ENCODE measurements at places on chromosomes 6 and 20. TPM values are rescaled to one million over a fixed set of nuclear protein-coding genes. Genes with fewer than 3 reads are reported as not detected.

DNA sequence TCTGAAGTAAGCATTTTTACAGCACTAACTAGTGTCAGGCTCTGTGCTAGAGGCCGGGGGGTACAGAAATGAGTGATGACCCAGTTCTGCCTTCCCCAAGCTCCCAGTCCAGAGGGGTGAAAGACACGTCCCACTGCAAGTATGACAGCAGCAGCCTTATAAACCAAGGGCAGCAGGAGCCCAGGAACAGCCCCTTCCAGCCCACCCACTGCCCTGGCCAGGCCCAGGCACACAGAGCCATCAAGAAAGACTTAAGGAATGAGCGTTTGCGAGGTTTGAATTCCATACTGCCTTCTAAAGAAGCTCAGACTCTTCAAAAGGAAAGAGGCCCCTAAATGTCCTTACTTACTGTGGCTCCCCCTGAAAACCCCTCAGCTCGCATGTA is 10.0 kb downstream of the TRERF1 start:
- no peak for DNase-seq

GRCh38 chr20:3223994-3224680 is 14.8 kb downstream of the ITPA start:
- no peak for DNase-seq

DNA sequence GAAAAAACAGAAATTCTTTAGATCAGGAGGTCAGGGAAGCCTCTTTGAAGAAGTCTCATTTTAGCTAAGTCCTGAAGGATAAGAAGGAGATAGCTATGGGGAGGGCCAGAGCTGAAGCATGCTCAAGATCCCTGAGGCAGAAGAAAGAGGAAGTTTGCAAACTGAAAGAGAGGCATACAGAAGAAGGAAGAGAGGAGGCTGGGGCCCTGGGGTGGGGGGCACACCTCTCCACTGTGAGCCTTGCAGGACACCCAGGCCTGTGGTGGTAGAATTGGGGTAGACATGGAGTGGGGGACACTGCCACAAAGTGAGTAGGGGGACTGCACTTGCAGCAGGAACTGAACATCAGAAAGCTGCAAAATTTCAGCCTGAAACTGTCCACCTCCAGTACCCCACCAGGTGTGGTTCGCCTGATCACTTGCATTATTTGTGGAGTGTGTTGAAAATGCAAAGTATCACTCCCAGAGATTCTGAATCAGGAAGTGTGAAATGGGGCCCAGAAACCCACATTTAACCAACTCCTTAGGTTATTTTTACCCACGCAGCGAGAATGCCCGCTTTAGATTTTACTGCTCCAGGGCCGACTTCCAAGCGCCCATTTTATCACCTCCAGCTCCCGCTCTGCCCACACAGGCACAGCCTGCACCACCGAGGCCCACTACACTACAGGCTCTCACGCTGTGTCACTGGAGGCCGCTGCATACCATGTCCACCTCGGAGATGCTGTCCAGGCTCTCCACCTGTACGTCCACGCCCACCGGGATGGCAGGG is 44.0 kb downstream of the GABRR2 start:
- DNase-seq, result no peak

GLP1R gene
- 11.6 TPM for total RNA-seq

DNA sequence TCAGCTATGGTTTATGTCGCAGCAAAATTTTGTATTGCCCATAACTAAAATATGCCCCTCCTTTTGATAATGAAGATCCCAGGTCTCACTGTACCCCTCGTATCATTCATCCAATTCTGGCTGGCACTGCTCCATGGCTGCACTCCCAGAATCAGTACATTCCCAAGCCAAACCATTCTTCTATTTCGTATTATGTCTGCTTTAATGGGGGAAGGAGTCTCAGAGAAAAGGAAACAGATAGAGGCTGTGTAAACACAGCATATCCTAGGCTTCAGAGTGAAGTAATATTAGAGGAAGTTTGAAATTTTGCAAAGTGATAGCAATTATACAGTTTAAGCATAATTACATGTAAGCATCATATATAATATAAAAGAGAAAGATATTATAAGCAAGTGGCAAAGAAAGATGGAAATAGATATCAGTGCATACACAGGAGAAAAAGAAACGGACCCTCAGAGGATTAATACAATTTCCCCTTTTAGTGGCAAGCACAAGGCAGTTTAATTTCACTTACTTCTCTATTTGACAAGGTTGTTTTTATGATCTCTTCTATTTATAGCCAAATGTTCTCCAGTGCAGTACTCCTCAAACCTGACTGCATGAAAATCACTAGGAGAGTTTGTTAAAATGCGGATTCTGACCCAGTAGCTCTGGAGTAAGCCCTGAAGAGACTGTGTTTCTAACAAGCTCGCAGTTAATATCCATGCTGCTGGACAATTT is 56.5 kb upstream of the TENT5A start:
- DNase-seq, result peak; percentile 48

- peak; percentile 72 for DNase-seq
These were observed 429 bp downstream of the AMD1 start for GRCh38 chr6:110874880-110875547.

PAX1 gene
- not detected for total RNA-seq

- no peak for DNase-seq
These were observed 103.4 kb upstream of the KCNG1 start for GRCh38 chr20:51126337-51126736.

DNA sequence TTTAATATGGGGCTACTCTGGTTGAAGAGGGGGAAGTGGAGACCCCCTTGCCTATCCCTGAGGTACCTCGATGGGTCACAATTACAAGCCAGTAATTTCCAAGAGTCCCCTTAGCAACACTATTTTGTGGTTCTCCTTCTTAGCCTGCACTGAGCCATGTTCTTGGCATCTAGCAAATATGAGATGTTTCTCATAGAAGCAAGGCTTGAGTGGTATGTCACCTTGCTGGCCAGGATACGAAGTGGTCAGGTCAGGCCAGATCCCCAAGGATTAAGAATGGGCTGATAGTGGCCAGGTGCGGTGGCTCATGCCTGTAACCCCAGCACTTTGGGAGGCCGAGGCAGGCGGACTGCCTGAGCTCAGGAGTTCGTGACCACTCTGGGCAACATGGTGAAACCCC is 2.1 kb upstream of the GHRH start:
- no peak for DNase-seq

BNIP5 gene
- not detected for total RNA-seq

IRAK1BP1 gene
- 5.5 TPM for total RNA-seq

DNA sequence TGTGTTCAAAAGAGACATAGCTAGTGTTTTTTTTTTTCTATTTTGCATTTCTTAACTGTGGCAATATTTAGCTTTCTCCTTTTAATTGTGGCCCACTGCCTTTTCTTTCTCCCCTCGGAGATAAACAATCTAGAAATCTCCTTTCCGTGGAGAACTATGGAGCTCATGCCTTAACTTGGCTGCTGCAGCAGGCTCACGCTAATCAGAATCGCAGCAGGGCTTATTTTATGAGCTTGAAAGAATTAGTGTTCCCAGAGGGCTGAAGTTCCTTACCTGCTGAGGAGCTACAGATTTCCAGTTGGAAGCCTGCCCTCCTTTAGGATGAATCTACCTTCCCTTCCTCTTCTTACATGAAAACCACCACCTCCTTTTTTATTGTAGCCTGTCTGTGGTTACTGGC is 35.6 kb downstream of the CTNNBL1 start:
- no peak for DNase-seq

- peak; percentile 88 for DNase-seq
These were observed 29.3 kb downstream of the TRIM38 start for GRCh38 chr6:25991785-25992412.

- DNase-seq, result no peak
These were observed 5.6 kb upstream of the NKAIN4 start for GRCh38 chr20:63259734-63260460.

DNA sequence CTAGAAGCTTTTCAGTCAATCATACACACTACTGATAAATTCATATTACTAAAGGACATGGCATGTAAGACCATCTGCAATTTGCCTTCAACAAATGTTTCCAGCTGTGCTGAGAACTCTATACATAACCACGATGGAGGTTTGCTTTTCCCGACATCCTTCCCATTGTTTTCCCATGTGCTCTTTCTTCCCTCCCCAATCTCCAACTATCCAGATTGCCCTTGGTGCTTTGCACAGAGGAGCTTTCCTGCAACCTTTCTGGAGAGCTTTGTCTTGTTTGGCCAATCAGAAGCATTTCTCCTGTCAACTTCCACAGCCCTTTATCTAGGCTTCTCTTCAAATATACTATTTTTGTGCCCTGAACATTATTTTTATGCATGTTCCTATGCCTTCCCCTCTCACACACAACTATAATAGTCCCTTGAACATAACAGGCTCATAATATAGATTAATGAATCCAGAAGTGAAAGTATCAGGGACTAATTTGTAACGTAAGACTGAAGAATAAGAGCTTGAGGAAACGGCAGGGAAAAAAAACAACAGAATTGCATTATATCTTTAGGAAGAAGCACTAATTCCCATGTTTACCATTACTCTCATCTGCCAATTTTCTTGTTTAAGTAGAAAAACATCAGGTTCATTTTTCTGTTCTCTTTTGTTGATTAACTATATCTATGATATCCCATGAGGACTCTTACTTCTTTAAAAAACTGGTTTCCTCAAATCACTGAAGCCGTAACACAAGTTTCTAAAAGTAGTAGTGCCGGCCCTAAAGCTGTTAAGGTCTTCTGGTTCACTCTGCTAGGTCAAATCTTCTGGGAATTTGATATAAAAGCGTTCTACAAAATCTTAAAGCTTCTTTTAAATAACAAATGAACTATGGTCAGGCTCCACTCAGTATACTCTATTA is 20.1 kb downstream of the SMLR1 start:
- DNase-seq, result no peak

DNA sequence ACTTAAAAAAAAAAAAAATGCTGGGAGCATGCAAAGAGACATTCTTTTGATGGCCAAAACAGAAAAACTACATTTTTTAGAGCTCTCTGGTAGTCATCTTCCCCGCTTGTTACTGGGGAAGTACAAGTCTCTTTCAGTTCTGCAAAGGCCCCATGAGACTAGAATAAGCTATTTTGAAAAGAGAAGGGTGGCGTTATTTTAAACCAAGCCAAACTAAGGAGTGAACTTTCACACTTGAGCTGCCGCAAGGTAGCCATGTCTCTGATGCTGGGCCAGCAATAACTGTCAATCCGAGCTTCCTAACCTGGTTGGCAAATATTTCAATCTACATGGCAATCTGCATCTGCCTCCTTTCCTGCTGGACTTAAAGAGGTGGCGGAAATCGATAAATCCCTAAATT is 96.7 kb downstream of the L3MBTL3 start:
- no peak for DNase-seq

DNA sequence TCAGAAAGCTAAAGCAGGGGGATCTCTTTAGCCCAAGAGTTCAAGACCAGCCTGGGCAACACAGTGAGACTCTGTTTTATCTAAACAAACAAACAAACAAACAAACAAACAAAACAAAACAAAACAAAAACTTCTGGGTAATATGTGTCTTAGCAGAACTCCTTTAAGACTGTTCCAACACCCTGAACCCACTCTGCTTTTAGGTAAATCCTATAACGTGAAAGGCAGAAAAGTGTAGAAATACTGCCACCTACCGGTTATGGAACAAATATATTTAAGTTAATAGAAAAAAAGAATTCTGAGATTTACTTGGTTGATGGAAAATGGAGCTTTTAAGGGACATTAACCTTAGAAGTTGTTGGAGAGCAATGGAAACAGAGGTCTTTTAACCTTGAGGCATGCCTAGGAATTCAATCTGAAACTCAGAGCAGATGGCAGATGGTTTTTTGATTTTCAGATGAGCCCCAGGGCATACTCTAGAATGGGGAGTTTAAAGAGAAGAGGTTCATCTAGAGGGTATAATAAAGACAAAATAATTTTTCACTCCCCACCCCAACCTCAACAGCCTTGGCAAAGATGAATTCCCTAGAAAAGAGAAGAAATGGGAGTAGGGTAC is 38.5 kb downstream of the SOD2 start:
- DNase-seq, result no peak

GRCh38 chr6:94357381-94357980 is 938.1 kb upstream of the EPHA7 start:
- DNase-seq, result no peak

DNA sequence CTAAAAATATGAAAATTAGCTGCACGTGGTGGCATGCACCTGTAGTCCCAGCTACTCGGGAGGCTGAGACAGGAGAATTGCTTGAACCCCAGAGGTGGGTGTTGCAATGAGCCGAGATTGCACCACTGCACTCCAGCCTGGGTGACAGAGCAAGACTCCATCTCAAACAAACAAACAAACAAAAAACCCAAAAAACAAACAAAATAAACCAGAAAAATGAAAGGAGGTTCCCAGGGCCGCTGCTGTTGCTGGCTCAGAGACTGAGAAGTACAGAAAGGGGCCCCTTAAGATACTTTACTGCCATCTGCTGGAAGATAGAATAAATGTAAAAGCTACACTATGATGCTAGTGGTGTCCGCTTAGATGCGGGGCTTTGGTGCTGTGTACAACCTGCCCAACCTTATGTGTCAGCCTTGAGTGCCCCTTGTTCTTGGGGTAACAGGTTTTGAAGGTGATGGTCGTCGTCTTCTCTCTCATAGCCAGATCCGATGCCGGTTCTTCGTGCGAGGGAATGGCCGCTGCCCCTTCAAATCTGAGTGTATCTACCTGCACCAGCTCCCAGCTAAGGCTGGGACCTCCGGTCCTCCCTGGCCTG is 2.8 kb upstream of the FANCE start:
- DNase-seq, result no peak

NKAIN2 gene
- total RNA-seq, result 0.20 TPM

DNA sequence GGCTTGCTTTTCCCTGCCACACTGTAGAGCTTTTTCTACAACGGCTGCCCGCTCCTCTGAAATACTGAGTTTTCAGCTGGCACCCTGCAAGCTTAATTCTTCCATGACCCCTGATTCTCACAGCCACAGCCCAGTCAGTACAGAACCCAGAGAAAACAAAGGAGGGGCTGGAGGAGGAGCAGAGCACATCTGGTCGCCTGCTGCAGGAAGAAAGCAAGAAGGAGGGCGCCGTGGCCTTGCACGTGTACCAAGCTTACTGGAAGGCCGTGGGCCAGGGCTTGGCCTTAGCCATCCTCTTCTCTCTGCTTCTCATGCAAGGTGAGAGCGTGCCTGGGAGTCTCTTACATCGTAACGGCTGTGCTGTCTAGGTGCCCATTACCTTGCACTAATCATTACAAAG is 11.3 kb downstream of the DLK2 start:
- no peak for DNase-seq

GPR6 gene
- total RNA-seq, result not detected

DNA sequence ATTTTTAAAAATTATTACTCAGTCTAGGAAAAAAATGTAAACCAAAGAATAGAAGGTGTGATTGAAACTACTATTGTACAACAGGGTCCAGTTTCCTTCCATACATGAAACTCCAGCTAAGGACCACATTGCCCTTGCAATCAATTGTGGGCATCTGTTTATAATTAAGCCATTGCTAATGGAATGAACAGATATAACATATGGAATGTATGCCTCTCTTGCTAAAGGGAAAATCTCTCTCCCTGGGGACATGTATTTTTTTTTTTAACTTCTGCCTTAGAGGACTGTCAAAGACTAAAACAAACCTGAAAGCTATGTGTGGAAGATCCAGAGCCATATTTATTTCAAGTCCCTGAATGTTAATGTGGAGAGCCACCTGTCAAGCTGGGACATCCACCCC is 336.8 kb upstream of the MANEA start:
- no peak for DNase-seq

All from left ventricle myocardium superior (tissue), 1 donor.